ENCODE measurements at places on chromosomes 1 and 21.

- no peak for DNase-seq
Observed at GRCh38 chr1:169779970-169780369, 14.7 kb downstream of the METTL18 start.

DNA sequence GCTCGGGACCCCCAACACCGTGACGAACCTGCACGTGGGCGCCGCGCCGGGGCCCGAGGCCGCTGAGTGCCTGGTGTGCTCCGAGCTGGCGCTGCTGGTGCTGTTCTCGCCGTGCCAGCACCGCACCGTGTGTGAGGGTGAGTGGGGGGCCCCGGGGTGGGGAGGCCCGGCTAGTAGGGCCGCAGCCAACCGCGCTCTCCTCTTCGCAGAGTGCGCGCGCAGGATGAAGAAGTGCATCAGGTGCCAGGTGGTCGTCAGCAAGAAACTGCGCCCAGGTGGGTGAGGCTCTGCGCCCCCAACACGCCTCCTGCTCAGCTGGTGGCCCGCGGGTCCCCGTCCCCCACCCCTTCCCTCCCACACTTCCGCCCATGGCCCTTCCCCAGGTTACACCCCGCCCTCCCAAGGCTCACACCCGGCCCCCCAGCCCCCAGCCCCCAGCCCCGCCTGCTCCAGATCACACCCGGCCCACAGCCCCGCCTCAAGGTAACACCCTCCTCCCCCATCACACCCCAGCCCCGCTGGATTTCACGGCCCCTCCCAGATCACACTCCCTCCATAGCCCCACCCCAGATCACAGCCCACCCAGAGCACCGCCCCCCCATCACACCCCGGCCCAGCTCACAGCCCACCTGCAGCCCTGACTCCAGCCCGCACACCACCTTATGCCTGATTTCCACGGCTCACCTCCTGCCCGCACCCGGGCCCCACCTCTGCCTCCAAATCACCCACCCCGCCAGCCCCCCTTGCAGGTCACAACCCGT lies 2.4 kb upstream of the MMP23B start:
- DNase-seq: no peak

GRCh38 chr1:159188375-159188788 lies 16.3 kb upstream of the ACKR1 start:
- DNase-seq: peak; percentile 41

DNA sequence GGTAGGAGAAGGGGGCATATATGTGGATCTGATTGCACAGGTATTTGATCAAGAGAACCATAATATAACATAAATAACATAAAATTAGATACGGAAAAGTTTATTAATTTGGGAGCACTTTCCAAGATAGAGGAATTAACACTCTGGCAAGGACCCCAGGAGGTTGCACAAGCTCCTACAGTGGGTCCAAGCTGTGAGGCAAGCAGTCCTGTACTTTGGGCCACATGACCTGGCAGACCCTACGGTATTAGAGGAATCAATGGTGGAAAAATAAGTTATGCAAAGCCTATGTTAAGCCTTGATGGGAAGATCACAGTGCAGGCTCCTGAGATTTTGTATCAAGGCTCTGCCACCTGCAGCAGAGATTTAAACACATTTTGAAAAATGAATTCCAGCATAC lies 220.1 kb downstream of the COL24A1 start:
- DNase-seq: no peak

- DNase-seq: no peak
Observed at GRCh38 chr1:83920320-83920719, 78.6 kb downstream of the TTLL7 start.

DNA sequence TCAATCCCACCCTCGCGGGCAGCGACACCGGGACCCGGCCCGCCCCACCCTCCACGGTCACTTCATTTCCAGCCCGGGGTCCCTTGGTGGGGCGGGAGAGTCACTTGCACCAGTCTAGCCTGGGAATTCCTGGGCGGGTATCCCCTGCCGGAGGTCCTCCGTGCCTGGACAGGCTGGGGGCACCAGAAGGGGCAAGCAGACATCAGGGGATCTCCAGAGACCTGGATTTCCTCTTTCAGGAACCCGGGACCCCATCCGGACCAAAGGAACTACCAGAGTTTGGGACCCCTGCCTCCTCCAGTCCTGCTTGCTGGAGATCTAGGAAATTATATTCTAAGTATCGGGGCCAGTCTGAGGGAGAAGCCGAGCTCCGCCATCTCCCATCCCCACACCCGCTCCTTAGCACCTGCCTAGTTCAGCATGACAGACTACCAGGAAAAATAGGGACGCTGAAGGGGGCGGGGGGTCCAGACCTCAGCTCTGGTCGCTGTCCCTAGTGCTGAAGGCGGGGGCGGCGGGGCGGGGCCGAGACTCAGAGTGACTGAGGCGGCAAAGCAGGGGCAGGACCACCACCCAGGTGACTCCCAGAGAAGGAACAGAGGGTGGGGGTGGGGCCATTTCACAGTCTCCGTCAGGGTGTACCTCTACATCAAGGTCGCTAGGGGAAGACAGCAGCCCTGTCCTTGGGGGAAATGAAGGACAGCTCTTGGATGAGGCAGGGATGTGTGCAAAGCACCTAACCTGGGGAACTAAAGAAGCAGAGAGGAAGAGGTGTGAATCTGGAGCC lies 832 bp downstream of the HCN3 start:
- peak; percentile 47 for DNase-seq

DNA sequence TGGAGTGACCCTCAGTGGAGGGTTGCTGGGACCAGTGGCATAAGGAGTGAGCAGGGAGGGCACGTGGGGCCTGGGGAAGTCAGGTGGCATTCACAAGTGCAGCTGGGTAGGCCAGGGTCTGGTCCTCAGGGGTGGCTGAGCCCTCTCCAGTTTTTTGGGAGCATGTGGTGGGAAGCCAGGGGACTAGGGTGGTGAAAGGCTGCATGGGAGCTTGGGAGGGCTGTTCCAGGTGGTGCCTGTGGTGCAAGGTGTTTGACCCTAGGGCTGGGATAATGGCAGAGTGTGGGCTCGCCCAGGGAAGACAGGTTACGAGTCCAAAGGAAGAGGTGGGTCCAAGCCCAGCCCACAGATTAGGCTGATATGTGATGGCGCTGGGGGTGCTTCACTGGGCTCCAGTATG lies 30.5 kb downstream of the MAN1C1 start:
- DNase-seq: no peak

GRCh38 chr1:155076371-155076770 lies 2.3 kb upstream of the EFNA3 start:
- DNase-seq: no peak

DNA sequence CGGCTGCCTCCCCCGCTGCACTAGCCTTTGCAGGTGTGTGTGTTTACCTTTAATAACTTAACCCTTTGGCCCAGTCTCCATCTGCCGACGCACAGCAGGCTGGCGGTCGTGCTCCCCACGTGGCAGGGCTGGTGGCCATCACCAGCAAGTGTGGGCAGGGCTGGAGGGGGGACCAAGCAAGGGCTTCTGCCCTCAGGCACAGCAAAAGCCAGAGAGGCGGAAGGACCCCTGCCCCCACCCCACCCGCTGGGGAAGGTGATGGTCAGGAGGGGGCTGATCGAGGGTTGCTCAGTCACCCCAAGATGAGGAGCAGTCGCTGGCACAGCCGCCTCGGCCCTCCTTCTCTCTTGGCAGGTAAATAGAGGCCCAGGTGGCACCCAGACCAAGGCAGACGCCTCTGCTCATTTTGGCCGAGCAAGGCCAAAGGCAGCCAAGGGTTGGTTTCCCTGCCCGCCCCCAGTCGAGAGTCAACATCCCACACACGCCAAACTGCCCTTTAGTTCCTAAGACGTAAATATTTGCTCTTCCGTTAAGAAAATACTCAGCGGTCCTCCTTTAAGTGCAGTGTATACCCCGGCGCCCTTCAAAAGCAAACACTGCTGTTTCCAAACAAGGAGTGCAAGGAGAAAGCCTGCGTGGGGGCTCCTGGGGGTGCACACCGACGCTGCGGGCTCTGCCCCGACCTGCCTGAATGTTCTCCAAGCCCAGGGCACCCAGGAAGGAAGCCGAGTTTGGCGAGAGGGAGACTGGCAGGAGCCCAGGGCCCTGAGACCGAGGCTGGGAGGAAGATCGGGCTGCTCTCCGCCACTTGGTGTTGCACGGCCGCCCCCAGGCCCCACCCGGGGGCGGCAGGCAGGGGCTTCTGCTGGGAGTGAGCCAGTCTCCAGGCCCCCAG lies 82.7 kb downstream of the SIK1 start:
- DNase-seq: no peak

DNA sequence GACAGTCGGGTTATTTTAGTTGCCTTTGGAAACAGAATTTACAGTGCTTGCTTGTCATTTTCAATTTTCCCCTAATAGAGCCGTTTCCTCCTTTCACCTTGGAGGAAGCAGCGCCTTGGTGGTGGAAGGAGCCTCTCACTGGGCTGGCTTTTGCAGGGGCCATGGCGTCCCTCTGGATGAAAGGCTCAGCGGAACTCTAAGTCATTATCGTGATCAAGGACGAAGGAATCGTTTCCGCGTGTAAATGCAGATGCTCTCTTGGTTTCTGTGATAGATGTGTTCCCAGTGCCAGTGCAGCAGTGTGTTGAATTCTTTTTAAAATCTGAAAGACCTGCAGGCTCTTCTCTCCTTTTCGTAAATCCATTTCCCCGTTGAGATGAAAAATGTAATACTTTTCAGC lies 126.2 kb upstream of the LMO4 start:
- no peak for DNase-seq

- DNase-seq: peak; percentile 73
Observed at GRCh38 chr1:25568090-25568833, 24.9 kb downstream of the LDLRAP1 start.

- DNase-seq: no peak
Observed at GRCh38 chr1:67743072-67743725, 58.2 kb downstream of the GADD45A start.

GRCh38 chr1:93908394-93909145 lies 660 bp downstream of the GCLM start:
- DNase-seq: peak; percentile 18

- DNase-seq: no peak
Observed at GRCh38 chr1:17550729-17551584, 11.5 kb downstream of the ARHGEF10L start.

DNA sequence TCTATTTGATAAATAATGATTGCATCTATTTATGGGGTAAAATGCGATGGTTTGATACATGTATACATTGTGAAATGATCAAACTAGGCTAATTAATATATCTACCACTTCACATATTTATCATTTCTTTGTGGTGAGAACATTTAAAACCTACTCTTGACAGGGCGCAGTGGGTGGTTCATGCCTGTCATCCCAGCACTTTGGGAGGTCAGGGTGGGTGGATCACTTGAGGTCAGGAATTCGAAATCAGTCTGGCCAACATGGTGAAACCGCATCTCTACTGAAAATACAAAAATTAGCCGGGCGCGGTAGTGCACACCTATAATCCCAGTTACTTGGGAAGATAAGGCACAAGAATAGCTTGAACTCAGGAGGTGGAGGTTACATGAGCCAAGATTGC lies 25.3 kb downstream of the PLEKHA6 start:
- DNase-seq: no peak

- DNase-seq: no peak
Observed at GRCh38 chr1:69920426-69920825, 285.0 kb downstream of the LRRC40 start.

- peak; percentile 50 for DNase-seq
Observed at GRCh38 chr1:87024936-87025540, 110.6 kb downstream of the HS2ST1 start.

DNA sequence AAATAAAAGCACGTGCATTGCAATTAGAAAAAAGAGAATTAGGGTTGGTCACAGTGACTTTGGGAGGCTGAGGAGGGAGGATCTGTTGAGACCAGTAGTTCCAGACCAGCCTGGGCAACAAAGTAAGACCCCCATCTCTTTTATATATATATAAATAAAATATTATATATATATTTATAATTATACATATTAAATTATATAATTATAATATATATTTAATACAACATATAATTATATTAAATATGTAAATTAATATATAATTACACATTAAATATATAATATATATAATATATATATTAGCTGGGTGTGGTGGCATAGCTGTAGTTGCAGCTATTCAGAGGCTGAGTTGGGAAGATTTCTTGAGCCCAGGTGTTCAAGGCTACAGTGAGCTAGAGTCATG lies 23.2 kb downstream of the TMEM200B start:
- no peak for DNase-seq

DNA sequence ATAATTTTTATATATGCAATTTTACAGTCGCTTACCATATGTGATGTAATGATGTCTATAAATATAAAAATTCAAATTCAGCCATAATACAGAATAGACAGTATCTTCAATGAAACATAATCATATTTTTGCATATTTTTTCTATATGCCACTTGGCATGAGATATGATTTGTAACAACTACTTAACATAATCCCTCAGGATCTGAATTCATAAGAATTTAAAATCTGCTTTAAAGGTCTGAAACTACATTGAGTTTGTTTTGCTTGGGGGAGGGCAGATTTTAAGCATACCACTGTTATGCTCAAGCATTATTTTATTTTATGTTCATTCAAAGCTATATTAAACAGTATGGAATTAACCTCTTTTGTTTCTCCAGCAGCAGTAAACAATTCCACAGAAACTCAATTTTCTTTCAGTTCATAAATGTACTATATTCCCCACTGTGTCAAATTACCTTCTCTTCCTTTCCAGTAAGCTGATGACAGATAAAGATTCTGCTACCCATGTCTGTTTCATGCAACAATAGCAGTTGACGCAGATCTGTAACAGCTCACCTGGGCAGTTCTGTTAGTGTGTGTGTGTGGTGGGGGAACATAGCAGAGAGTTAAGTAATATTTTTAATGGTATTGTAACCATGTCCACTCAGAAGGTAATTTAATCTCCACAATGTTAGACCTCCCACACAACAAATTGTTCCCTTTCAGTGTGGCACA lies 224.8 kb downstream of the NTNG1 start:
- no peak for DNase-seq

DNA sequence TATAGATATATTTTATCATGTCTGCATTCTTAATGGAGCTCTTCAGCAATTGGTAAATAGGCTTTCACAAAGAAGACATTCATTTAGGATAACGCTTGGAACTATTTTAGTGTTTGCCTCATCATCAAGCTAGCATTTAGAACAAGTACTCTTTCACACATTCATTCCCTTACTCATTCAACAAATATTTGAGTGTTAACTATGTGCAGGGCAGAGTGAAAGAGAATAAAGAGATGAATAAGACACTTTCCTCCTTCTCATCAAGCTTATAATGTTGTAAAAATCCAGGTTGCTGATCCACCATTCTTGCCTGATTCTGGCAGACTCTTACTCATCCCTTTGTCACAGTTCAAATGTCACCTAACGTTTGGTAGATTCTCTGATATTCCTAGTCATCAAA lies 386.3 kb upstream of the BEND5 start:
- DNase-seq: peak; percentile 14

- no peak for DNase-seq
Observed at GRCh38 chr1:168472223-168472622, 71.6 kb downstream of the XCL2 start.
